Stimulated activated CD4-positive, alpha-beta T cell treated with anti-CD3 and anti-CD28 coated beads, Interleukin-1b, Interleukin-23, amount 100 ng/mL, for 1 hour (primary cell): ENCODE measurements at places on chromosomes 1 and 21.

DNA sequence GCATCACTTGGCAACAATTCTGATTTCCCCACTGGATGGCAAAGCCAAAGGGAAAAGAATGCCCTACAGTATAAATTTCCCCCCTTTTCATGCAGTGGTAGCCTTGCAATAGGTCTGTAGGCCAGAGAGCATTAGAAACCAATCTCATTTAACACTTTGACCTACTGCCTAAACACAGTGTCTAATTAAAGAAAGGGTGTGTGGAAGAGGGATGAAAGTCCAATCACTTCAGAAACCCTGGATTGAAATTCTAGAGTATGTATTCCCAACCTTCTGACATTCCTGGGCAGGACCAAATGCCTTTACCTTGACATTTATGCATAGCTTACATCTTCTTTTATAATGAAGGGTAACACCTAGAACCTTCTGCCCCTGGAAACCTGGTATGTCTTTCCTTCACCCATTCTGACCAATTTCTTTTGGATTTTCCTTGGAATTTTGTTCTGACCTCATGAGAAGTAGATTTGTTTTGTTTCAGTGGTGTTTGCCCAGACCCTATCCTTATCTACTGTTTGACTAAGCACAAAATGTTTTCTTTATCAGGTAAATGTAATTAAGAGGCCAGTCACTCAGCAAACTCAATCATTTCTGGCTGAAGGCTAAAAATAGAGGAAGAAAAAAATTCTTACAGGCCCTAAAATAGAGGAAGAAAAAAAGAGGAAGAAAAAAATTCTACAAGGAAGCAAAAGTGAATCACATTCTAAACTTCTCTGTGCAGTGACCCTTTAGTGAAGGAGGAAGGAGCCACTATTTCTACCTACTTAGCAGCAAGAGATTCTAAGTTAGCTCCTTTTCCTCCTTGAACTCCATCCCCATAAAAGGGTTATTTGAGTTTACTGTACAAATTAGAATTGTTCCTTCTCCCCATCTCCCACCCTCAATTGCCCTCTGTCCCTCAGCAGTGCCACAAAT lies 129.5 kb upstream of the DSCAM start:
- DNase-seq: no peak

DNA sequence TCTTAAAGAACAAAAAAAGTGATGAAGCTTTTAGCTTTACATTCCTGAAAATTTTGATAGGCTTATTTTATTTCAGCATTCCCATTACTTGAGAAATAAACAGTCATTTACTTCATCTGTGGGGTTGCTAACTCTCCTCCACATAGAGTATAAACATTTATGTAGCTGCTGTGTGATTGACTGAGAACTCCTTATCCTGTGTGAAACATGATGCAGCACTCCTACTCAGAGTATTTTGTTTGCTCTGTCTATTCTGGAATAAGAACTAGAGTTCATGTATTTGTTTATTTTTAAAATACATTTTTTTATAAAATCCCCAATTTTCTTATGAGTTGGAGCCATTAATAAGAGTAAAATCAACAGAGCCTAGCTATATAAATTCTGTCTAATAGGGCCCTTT lies 318.7 kb upstream of the SPAG17 start:
- no peak for DNase-seq

DNA sequence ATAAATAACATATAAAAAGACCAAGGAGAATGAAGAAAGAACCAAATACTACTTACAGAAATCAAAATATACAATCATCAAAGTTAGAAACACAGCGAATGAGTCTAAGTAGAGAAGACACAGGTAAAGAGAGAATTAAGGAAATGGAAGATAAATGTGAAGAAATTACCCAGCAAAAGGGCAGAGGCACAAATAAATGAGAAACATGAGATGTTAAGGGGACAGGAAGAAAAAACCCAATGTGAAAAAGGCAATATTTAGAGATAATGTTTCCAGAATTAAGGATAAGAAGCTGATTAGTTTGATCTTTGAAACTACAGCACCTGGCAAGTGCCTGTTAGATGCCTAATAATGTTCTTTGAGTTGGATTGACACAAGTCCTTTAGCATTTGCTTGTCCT lies 40.9 kb downstream of the CCN1 start:
- no peak for DNase-seq

DNA sequence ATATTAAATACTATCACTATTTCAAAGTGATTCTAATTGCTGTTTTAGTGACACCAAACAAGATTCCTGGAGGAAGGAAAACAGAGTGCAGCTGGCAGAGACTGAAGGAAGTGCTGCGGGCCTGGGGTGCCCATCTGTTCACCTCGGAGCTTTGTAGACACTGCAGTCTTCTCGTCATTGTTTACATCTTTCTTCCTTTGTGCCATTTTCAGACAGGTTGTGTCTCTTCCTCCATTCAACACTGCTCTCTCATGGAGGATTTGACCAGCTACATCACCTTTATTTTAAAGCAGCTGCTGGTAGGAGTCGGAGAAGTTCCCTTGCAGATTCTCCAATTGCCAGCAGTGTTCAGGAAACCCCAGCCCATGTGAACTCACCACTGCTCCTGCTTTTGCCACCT lies 37.3 kb downstream of the ABCA4 start:
- DNase-seq: no peak

DNA sequence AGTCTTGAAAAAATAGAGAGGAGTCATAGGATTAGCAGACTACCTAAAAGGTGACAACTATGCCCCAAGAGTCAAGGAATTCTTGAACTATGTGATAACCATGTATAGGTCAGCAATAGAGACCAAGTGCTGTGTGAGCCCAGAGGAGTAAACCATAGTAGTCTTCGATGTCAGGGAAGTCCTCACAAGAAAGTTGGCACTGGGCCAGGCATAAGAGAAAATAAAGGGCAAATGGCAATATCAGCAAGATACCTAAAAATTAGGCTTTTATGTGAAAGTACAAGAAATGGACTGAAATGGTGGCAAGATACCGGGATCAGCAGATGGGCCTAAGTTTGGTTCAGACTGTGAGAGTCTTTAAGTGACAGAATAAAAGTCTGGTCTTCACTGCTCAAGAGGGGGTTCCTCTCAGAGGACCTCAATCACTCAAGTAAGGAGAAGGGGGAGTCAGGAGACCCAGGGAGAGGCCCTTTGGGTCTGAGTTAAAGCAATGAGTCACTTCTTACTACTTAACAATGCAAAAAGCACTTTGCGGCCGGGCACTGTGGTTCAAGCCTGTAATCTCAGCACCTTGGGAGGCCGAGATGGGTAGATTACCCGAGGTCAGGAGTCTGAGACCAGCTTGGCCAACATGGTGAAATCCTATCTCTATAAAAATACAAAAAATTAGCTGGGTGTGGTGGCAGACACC lies 95.0 kb downstream of the TEX35 start:
- DNase-seq: no peak
